Cortex of kidney (tissue), 1 donor: ENCODE measurements at places on chromosomes 3 and 15.

DNA sequence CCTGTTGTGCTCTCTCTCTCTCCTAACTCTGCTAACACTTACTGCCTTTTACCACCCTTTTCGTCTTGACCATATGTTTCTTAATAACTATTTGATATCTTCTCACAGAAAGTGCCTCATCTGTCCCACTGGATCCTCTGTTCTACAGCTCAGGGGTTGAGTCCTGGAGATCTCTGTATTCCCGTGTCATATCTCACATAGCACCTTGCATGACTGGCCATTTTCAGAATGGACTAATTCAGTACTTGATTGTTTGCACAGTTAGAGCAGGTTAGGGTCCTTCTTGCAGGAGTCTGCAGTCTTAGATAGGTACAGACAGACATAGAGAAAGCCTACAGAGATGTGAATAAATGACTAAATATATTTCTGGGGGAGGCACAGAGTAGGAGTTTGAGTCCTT, 20.9 kb downstream of the HACD3 start:
- no peak for DNase-seq

DNA sequence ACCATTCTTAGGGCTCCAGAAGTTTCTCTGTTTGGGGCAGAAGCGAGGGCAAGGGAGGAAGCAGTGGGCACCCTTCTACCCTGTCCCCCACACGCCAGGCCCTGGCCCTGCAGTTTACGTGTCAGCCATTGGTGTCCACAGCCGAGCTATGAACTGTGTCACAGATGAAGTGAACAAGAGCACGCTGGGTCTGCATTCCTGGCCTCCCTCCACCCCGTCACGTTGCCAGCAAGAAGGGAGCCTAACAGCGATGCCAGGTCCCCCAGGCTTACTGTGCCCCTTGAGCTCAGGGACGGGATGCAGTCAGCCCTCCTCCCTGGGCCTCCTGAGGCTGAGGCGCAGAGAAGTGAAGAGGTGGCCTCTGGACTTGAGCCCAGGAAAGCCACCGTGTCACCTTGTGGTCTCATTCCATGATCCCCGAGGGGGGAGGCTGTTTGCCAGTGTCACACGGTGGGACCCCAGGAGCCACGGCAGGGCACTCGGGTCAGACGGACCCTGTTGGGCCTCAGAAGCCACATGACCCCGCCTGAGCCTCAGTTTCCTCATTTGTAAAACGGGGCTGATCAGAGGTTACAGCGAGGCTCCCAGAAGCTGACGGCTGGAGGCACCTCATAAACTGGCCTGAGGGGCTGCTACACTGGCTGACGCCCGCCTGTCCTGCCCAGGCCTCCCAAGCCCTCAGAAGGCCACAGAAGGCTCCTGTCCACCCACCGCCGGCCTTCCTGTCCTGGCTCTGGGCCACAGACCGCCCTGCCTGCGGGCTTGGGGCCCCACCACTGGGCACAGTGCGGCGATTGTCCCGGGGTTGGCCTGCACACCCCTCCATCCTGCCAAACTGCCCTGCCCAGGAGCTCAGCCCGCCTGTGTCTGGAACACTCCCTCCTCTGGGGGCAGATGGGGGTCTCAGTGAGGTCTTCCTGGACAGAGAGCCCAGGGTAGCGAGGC, 18.6 kb downstream of the IQSEC1 start:
- DNase-seq, result no peak

- DNase-seq, result no peak
Measured at GRCh38 chr3:192927016-192927415, 9.4 kb upstream of the MB21D2 start.

DNA sequence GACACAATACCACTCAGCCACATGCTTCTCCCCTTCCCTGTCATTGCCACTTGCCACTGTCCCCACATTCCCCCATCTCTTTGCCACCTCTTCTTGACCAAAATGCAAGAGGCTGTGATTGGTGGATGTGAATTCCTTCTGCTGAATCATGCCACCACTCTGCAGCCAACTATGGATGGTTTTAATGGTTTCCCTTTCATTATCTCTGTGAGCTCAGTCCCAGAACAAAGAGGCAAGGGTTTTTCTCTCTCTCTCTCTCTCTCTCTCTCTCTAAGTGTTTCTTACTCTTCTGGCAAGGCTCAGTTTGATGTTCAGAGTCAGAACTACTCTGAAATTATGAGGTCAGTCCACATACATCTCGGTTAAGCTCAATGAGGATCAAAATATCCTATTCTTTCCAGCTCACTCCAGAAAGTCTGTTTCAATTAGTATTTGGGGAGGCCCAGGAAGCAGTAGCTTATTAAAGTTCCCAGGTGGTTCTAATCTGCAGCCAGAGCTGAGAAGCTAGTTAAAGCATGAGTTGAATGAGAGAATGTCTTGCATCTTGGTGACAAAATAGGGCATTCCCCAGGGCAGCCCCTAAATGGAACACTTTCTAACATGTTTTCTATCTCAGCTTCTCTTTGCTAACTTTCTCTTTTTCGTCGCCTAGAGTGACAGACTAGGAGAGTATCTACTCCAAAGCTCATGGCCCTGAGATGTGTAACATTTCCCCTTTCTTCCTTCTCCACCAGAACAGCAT, 8.5 kb upstream of the ILDR1 start:
- no peak for DNase-seq

GRCh38 chr3:27165321-27165721, 203.9 kb downstream of the NEK10 start:
- no peak for DNase-seq
